ENCODE measurements at places on chromosomes 5 and 9.

- no peak for DNase-seq
Observed at GRCh38 chr5:6760686-6761085, 47.5 kb downstream of the TENT4A start.

GRCh38 chr5:39767916-39768315 lies 343.1 kb upstream of the DAB2 start:
- DNase-seq = no peak

- no peak for DNase-seq
Observed at GRCh38 chr5:146291421-146292074, 47.1 kb upstream of the POU4F3 start.

DNA sequence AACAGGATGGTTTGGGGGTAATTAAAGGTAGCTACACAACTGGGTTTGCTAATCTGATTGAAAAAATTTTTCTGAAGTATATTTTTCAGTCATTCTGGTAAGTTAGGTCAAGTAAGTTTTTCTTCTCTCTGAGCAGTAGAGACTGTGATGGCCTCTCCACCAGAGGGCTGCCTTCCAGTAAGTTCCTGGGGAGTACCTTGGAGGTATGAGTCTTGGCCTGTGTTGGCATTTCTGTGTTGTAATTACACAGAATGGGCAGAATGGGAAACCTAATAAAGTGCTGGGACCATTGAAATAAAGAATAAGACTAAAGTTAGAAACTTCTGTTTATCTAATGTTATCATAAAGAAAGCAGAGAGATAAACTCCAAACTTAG lies 430.8 kb downstream of the ARHGEF28 start:
- no peak for DNase-seq

DNA sequence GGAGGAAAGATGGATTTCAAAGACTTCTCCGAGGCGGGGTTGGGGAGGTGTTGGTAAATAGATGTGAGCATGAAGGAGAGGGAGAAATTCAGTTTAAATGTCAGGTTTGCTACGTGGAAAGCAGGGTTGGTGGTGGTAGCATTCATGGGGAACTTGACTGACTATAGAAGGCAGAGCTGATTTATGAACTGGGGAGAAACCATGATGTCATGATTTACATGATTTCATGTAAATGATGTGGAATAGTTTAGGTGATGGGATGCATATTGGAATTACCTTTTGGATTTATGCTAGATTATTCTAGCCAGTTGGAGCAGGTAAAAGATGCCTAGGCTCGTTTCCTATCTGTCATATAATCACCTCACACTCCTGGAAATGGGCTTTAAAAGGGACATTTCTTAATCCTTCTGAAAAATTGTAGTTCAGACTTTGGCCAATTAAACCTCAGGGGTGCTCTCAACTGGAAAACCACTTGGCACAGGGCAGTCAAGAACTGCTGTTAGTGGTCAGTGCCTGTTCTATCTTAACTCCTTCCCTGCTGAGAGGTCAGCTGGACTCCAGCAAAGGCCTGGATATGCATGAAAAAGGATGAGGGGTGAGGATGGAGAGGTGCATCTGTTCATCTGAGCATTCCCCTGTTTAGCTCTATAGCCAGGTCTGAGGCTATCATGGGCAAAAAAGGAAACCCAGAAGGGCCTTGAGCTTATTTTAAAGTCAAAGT lies 50.1 kb upstream of the BASP1 start:
- DNase-seq = no peak

- DNase-seq = no peak
Observed at GRCh38 chr5:59640411-59640810, 253.1 kb downstream of the PDE4D start.

- DNase-seq = no peak
Observed at GRCh38 chr5:39191216-39191615, 28.1 kb downstream of the FYB1 start.

GRCh38 chr5:148996270-148996669 lies 66.6 kb downstream of the SH3TC2 start:
- no peak for DNase-seq

- no peak for DNase-seq
Observed at GRCh38 chr9:109276469-109277440, 44.1 kb downstream of the EPB41L4B start.

DNA sequence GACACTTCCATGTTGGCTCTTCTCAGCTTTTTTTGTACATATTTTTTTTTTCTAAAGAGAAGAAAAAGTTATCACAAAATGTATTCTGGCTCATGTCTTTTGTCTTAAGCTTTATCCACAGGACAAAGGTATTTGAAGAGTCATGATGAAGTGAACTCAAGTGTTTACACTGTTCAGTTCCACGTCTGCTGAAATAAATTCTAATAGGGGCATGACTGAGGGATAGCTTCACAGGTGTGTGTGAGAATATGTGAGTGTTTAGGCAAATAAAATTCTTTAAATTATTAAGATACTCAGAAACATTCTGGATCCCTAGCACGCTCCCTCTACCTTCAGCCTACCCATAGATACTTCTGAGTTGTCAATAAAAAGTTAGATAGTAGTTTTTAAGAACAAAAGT lies 59.8 kb downstream of the BAAT start:
- no peak for DNase-seq

DNA sequence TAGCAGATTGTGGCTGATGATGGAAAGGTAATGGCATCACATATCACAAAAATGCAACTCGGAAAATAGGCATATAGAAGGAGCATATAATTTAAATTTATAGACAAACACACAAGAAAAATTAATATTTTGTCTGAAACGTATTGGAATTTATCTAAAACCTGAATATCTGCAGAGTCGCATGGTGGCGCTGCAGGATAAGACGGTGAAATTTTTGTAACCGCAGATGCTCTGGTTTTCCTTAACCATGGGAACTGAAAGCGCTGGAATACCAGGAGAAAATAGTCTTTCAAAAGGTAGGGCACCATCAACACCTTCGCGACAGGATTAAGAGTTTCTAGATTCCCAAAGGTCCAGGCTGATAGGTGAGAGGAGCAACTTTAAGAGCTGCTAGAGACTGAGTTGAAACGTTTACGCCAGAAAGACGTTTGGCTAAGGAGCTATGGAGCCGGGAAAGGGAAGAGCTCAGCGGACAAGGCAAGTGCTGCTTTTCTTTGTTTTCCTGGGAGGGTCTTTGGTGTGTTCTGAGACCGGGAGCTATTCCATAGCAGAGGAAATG lies 11.0 kb upstream of the PCDHB15 start:
- DNase-seq = no peak

DNA sequence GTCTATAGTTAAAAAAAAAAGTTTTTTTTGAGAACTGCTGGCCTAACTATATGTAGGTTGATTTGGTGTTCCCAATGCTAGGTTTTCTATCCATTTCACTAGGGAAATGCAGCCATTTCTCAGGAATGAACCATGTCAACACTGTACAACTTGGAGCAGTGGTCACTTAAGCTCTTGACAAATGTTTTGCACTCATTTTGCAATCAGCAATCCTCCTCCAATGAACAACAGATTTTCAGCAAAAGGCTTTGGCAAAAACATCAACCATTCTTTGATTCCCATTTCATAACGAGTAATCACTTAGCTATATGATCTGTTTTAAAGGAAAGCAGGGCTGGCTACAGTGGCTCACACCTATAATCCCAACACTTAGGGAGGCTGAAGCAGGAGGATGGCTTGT lies 17.9 kb downstream of the STRBP start:
- DNase-seq = no peak

GRCh38 chr9:89442981-89443814 lies 54.7 kb downstream of the SEMA4D start:
- no peak for DNase-seq

DNA sequence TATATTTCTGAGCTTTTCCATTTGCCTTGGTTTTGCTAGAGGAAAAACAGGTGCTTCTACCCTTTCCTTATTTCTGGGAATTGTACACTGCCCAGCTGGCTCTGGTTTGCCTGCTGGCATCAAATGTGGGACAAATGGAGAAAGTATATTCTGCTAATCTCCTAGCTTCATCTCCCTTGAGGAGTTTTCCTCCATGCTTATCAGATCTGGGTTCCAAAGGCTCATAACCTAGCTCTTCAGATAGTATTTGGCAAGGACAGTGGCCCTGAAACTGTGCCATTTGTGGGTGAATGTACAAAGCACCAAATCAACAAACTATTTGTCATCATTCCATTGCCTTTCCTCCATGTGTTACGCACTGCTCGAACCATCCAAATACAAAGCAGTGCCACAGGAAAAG lies 16.2 kb downstream of the PRLR start:
- DNase-seq = no peak

GRCh38 chr5:64765804-64766504 lies 2.5 kb downstream of the SREK1IP1 start:
- DNase-seq = no peak

- no peak for DNase-seq
Observed at GRCh38 chr9:87685871-87686519, 39.9 kb upstream of the CTSL start.

GRCh38 chr5:14237317-14238086 lies 94.4 kb downstream of the TRIO start:
- no peak for DNase-seq

GRCh38 chr9:132798817-132799790 lies 79.0 kb downstream of the AK8 start:
- DNase-seq = peak; percentile 78

DNA sequence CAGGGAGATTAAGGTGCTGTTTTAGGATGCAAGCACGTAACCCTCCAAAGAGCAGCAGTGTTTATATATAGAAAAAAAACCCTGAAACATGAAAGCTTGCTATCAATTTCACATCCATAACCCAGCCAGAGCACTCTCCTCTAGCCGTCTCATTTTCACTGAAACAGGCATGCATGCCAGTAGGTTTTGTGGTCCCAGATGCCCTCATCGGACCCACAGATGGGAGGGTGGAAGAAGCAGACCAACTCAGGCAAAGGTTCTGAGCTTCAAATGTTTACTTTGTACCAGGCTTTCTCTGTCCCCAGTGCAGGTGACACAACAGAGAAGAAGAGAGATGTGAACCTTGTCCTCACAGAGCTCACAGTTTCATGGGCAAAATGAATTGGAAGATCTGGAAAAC lies 127.4 kb upstream of the ATP10B start:
- DNase-seq = no peak

DNA sequence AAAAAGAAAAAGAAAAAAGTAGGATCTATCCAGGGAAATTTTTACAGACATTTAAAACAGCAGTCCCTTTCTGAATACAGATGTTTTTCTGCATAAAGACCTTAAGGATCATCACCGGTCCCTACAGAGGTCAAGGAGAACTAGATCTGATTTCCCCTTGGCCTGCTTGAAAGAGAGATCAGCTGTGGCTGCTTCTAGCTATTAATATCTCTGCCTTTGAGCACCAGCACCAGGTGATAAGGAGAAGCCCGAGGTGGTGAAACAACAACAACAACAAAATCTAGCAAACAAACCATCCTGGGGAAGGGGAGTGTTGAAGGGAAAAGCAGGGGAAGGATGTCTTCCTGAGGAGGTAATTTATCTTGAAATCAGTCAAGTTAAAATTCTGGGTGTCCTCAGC lies 42.1 kb downstream of the ZNF366 start:
- DNase-seq = no peak

GRCh38 chr9:110712955-110713354 lies 44.4 kb downstream of the MUSK start:
- DNase-seq = no peak

DNA sequence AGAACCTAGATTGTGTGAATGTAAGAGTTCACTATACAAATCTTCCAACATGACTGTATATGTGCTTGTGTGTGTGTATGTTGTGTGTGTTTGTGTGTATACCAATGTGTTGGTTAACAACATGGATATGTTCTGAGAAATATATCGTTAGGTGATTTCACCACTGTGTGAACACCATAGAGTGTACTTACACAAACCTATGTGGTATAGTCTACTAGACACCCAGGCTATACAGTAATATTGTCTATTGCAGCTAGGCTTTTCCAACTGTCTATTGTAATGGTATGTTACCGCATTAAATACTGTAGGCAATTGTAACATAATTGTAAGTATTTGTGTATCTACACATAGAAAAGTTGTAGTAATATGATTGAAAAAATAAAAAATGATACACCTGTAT lies 959.2 kb upstream of the SEMA6A start:
- DNase-seq = no peak

GRCh38 chr5:113376640-113377039 lies 58.1 kb downstream of the TSSK1B start:
- DNase-seq = no peak

- DNase-seq = no peak
Observed at GRCh38 chr9:121625590-121625989, 25.8 kb upstream of the DAB2IP start.

GRCh38 chr9:130286072-130286770 lies 20.7 kb downstream of the HMCN2 start:
- no peak for DNase-seq

DNA sequence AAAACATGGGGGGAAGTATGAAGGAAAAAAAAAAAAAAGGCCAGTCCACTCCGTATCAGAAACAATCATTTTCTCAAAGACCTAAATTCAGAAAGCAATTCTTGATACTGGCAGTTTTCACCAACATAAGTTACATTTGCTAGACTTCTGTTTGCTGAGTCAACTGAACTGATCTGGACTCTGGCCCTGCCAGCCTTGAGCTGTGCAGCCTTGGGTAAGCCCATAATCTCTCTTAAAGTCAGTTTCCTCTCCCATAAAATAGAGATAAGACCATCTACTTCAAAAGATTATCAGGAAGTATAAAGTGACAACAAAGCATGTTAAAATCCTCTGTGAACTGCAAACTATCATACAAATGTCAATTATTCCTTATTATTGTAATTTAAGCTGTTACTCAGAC lies 106.8 kb downstream of the MAPKAP1 start:
- DNase-seq = no peak

- no peak for DNase-seq
Observed at GRCh38 chr5:135576075-135576599, 2.7 kb downstream of the CXCL14 start.

GRCh38 chr5:113042491-113043243 lies 66.1 kb downstream of the DCP2 start:
- no peak for DNase-seq

DNA sequence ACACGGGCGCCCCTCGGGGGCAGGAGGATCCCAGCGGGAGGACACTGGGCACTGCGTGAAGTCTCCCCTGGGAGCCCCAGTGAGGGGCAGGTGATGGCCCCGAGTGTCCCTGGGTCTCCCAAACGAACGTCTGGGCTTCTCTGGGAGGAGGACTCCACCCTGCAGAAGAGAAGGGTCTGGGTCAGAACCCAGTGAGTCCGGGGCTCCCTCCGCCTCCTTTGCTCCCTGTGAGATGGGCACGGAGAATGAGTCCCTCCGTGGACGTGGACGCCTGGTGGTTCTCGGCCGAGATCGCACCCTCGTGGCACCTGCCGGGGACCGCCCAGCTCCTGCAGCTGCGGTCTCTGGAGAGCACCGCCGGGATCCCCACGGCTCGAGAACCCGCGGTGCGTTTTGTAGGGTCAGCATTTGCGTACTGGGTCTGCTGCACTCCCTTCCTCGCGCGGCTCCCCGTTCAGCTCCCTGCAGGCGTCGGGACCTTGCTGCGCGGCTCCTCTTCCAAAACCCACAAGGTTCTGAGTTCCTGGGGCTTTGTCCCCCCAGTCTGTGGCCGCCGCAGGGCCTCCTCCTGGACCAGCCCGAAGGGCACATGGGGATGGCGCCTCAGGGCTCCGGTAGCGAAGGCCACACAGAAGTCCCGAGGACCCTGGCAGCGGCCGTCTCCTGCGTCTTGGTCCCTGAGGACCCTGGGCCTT lies 10.2 kb upstream of the CEP72 start:
- DNase-seq = no peak

GRCh38 chr9:76438841-76439588 lies 20.0 kb upstream of the GCNT1 start:
- no peak for DNase-seq
